Effector CD4-positive, alpha-beta T cell (primary cell): ENCODE measurements at places on chromosomes 1 and 21.

- DNase-seq, result peak; percentile 66
Observed at GRCh38 chr21:44892536-44893277, 19.2 kb upstream of the PTTG1IP start.

- no peak for DNase-seq
Observed at GRCh38 chr1:158422212-158422611, 3.8 kb downstream of the OR10K2 start.

GRCh38 chr1:105427543-105427942, 1628.9 kb upstream of the PRMT6 start:
- DNase-seq, result no peak

GRCh38 chr1:216200941-216201340, 222.3 kb downstream of the USH2A start:
- no peak for DNase-seq

DNA sequence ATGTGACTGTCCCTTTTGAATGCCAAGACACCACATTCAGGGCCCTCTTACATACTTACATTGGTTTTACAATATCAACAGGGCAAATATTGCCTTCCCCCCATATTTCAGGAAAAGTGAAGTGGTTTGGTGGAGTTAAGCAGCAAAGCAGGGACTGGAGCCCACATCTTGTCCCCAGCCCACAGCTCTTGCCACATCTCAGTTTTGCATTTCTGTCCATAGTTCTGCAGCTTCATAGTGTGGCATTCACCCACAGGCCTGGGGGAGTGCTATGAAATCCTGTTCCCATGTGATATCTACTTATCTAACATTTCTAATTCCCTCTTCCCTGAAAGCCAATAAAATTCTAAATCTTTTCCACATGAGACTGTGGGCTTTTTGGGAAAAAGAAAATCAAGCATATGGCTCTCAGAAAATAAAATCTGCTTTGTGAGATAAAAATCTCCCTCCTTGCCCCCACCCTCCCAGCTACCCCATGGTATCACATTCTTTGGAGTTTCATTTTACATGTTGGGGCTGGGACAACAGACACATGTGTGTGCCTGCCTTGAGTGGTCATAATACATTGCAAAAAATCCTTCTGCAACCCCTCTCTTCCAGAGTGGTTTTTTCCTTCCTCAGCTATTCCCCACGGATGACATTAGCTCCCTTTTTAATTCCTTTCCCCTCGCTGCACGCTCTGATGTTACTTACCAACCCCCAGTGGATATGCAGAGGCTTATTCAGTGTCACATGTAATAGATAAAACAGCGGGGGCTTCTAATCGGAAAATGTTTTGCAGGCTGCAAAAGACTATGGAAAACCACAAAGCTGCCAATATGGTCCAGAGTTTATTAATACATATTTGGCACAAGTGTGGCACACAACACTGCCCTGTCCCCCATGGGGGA, 20.5 kb upstream of the CD2 start:
- DNase-seq, result no peak

DNA sequence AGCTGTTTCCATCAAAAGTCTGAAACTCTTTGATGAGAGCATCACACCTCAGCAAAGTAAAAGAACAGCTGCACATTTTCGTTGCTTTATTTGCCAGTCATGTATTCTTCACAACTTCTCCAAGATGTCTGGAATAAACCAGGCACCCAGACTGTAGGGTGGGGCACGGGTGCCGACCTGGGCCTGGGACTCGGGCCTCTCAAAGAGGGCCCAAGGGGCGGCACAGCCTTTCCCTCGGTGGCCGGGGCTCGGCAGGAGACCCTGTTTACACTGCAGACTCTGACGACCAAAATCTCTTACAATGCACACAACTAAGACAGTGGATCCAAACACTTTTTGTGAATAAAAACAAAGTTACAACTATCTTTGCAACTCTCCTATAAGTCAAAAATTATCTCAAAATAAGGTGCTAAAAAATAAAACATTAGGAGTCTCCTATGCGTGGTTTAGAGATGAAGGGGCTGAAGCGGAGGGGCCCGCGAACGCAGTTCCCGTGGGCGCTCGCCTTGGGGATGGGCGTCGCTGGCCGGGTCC, 696 bp downstream of the LSS start:
- no peak for DNase-seq

DNA sequence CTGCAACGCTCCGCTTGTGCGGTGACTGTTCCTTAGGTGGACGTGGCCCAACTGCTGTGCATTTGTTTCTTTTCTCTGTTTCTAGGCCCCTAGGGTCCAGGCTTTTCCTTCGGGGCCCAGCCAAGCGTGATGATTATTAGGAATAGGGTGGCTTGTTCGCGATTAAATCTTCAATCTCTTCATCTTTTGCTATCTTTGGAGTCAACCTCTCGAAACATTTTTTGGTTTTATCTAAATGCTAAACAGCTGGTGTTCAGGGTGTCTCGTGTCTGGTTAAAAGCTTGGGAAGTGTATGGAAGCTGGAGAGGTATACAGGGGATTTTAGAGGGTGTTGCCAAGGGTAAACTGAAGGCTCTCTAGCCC, 844 bp upstream of the PLD5 start:
- no peak for DNase-seq

DNA sequence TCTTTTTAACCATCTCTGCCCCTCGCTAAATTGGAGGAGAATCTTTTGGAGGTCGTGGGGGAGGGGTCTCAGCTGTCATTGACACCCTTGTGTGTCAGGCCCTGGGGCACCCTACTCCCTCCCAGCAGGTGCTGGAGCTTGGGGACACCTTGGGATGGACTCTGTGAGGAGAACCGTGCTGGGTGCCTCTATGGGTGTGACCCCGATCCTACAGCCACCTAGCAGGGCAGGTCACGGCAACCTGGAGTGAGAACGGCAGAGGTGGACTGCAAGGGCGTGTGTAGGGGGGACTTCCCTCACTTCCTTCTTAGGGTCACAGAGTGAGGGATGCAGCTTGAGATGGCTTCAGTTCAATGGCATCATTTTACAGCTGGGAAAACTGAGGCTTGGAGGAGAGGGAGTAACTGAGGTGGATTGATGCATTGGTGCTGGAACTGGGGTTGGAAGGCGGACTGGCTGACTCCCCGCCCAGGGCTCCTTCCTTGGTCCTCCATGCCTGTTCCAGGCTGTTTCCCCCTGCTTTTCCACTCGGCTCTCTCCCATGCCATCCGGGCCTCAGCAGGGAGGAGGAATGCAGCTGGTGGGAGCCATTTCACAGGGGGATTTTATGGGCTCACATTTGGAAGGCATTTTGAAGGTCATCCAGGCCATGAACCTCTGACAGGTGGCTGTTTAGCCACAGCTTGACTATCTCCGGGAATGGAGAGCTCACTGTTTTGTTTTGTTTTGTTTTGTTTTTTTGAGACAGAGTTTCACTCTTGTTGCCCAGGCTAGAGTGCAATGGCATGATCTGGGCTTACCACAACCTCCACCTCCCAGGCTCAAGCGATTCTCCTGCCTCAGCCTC, 18.8 kb upstream of the ARHGEF10L start:
- DNase-seq, result no peak

DNA sequence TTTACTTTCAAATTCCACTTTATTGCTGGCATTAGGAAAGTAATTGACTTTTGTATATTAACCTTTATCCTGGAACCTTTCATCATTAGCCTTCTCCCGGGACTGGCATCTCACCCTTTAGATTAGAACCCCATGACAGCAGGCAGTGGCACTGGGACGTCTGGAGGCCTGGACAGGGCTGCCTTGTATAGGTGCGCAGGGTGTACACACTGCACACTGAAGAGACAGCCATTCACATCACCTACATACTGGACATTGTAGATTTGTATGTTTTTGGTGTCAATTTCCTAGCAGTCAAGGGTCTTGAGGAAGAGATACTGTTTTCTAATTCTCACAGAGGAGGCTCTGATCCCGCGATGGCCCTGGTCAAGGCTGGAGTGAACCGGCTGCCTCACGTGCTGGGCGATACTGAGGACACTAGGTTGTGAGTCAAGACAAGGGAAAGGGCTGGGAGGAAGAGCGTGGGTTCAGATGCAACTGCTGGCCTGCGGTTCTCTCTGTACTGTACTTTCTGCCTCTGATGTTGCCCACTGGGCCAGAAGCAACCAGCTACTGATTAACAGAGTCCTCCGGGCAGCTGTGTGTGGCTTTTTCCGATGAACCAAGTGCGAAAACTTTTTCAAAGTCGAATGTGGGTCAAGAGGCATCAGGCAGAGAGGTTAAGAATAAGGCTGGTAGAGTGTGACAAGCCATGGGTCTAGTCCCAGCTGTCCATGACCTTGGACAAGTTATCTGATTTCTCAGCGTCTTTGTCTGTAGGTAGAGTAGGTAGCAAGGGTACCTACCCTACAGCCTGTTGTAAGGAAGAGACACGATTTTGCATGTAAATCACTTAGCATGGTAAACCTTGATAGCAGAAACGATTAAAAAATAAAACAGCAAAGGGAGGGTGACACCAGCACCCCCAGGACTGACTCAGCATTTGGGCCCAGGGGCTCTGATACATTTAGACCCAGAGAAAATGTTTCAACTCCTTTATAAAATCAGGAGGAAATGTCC, 38.2 kb upstream of the SLC25A33 start:
- DNase-seq, result no peak

- DNase-seq, result no peak
Observed at GRCh38 chr1:214008791-214009422, 21.1 kb downstream of the PROX1 start.

- no peak for DNase-seq
Observed at GRCh38 chr1:206491616-206492015, 15.7 kb upstream of the RASSF5 start.

DNA sequence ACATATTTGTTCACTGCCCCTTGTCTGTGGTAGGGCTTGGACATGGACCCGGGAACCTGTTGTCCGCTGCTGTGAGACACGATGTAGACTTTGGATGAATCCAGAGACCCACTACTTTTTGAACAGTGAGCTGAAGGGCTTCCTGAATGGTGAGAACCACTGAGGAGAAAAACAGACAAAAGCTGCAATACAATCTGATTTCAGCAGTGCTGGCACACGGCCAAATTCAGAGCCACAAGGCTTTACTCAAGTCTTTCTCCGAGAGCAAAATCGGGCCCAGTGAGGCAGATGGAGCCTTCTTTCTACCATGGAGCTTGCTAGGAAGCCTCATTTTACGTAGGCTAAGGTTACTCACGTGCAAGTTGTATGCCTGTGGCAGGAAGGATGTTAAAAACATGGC, 197.6 kb downstream of the SIPA1L2 start:
- DNase-seq, result no peak

GRCh38 chr1:79059341-79059740, 52.8 kb upstream of the ADGRL4 start:
- no peak for DNase-seq

DNA sequence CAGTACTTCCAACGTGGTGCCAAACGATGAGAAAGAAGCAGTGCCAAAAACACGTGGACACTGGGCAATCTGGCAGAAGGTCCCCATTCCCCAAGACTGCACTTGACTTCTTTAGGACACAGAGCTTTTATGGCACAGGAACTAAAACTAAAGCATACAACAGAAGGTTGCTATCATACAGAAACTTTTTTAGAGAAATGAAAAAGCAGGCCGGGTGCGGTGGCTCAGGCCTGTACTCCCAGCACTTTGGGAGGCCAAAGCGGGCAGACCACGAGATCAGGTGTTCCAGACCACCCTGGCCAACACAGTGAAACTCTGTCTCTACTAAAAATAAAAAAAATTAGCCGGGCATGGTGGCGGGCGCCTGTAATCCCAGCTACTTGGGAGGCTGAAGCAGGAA, 43.0 kb downstream of the GNB1 start:
- no peak for DNase-seq

- no peak for DNase-seq
Observed at GRCh38 chr1:247228133-247228532, 27.7 kb upstream of the VN1R5 start.
